Activated T-helper 1 cell treated with anti-CD3 and anti-CD28 coated beads, Interleukin-12 subunit alpha, Interleukin-12 subunit beta, Interleukin-2, Interleukin-4 antibody, amounts not matched to agents 30 ng/mL and 10 ng/mL and 1 ng/mL, durations not matched to agents 14 hours and 24 hours and 36 hours (primary cell): ENCODE measurements at places on chromosomes 12 and 14. TPM values are rescaled to one million over a fixed set of nuclear protein-coding genes. Genes with fewer than 3 reads are reported as not detected.

GRCh38 chr14:68377459-68377858 lies 415.4 kb downstream of the ZFP36L1 start:
- H3K4me3 ChIP-seq = no peak overlapping the region
- H3K27me3 ChIP-seq = no peaks in the 10 kb centered on the region
- no peak overlapping the region for H3K27ac ChIP-seq

GRCh38 chr12:91556909-91557308 lies 374.3 kb upstream of the DCN start:
- peaks cover 3% of the 10 kb centered on the region for H3K27me3 ChIP-seq
- no peak overlapping the region for H3K4me3 ChIP-seq
- no peak for DNase-seq
- H3K36me3 ChIP-seq = no peaks in the 10 kb centered on the region
- no peak overlapping the region for H3K27ac ChIP-seq

The STAC3 gene
- 3.1 and 4.2 TPM in 2 replicates for total RNA-seq

The PLBD1 gene
- not detected in 2 replicates for total RNA-seq

GRCh38 chr14:96861568-96862310 lies 64.6 kb downstream of the VRK1 start:
- peaks cover 25% of the 10 kb centered on the region for H3K36me3 ChIP-seq
- H3K27me3 ChIP-seq = no peaks in the 10 kb centered on the region
- no peak overlapping the region for H3K27ac ChIP-seq
- DNase-seq = no peak
- no peak overlapping the region for H3K4me3 ChIP-seq
- H3K4me1 ChIP-seq = no peaks in the 10 kb centered on the region

DNA sequence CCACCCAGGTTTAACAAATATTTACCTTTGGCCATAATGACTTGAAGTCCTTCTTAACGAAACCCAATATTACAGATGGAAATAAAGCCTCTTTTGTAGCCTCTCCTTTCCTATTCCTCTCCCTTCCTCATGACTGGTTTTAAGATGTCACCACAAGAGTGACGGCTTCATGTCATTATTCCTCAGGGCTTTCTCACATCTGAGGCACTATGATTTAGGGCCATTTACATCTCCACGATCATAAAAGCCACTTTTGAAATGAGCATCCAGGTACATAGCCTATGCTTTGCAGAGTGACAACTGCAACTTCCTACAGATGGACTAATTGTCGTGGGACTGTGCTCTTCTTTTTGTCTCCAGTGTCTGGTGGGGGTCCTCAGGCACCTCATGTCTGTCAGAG lies 32.3 kb upstream of the DACT1 start:
- no peaks in the 10 kb centered on the region for H3K36me3 ChIP-seq
- no peak for DNase-seq
- no peak overlapping the region for H3K4me3 ChIP-seq
- H3K27ac ChIP-seq = no peak overlapping the region

DNA sequence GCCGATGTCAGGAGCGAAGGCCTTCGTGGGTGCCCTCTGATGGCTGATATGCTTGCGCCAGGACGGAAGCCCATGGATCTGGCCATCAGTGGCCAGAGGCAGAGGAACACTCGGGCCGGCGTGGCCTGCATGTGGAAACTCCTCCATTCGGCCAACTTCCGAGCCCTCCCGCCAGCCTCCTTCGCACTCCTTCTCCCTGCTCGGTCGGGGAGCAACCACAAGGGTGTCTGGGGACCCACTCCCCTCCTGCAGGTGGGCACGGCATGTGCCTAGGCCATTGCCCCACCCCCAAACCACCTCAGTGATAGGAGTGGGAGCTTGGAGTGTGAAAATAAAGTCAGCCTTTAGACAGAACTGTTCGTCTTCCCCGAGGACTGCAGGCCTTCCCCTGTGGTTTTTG lies 231.3 kb downstream of the BCL11B start:
- no peak overlapping the region for H3K4me3 ChIP-seq
- H3K27ac ChIP-seq = no peak overlapping the region
- peaks cover 4% of the 10 kb centered on the region for H3K27me3 ChIP-seq
- no peaks in the 10 kb centered on the region for H3K4me1 ChIP-seq
- no peaks in the 10 kb centered on the region for H3K36me3 ChIP-seq
- DNase-seq = no peak

- no peaks in the 10 kb centered on the region for H3K27me3 ChIP-seq
- H3K4me3 ChIP-seq = no peak overlapping the region
- H3K36me3 ChIP-seq = peaks cover 43% of the 10 kb centered on the region
- DNase-seq = no peak
- peak overlapping the region; percentile 43 for H3K27ac ChIP-seq
These were observed 9.9 kb upstream of the GOLGA3 start for GRCh38 chr12:132838410-132839080.

The ACOT4 gene
- total RNA-seq = 1.1 and 1.9 TPM in 2 replicates

DNA sequence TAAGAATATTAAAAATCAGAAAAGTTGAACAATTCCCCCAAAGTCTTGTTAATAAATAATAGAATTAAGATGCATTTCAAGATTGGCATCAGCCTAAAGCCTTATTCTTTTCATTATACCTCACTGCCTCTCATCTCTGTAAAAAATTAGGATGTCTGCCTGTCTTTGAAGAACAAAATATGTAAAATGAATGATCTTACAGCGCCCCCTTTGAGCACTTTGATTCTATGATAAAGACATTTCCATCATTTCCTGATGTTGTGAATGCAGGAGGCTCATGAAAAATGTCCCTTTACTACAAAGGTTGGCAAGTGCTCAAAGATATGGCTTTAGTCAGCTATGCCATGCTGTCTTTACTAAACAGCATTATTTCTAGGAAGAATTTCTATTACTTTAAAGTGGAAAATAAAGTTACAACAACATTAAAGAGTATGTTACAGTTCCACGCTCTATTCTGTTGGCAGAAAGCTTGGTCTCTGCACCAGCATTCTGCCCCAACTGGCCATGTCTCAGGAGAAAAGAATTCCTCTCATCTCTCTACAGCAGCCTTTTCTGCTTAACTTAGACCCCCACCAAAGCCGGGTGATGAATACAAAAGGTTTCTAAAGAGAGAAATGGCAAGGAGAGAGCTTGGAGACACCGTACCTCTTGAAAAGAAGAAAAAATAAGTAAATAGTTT lies 95.1 kb downstream of the LLPH start:
- no peaks in the 10 kb centered on the region for H3K4me1 ChIP-seq
- H3K27me3 ChIP-seq = peaks cover 5% of the 10 kb centered on the region

GRCh38 chr14:75476274-75476995 lies 45.8 kb upstream of the BATF start:
- H3K36me3 ChIP-seq = no peaks in the 10 kb centered on the region
- H3K4me1 ChIP-seq = no peaks in the 10 kb centered on the region
- H3K27me3 ChIP-seq = peaks cover 17% of the 10 kb centered on the region
- DNase-seq = no peak

DNA sequence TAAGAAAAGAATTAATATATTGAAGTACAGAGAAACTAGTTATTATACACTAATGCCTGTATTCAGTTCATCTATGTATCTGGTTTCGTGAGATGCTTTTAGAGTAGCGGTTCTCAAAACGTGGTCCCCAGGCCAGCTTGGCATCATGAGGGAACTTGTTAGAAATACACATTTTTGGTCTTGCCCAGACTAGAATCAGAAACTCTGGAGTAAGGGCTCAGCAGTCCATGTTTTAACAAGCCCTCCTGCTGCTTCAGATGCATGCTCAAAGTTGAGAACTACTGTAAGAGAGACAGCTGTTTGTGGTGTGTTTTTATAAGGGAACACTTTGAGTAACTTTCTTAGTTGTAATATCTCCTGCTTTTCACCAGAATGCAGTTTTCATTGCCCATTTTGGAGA lies 18.1 kb downstream of the GPATCH2L start:
- no peak overlapping the region for H3K4me3 ChIP-seq
- H3K36me3 ChIP-seq = peaks cover 54% of the 10 kb centered on the region
- no peak for DNase-seq
- H3K27ac ChIP-seq = no peak overlapping the region
- no peaks in the 10 kb centered on the region for H3K4me1 ChIP-seq

The HCAR1 gene
- total RNA-seq = 7.6 and 8.6 TPM in 2 replicates

The MFAP5 gene
- not detected in 2 replicates for total RNA-seq

- H3K36me3 ChIP-seq = peaks cover 45% of the 10 kb centered on the region
- DNase-seq = no peak
- H3K4me3 ChIP-seq = no peak overlapping the region
- H3K27ac ChIP-seq = peak overlapping the region; percentile 45
These were observed 36.6 kb downstream of the SFSWAP start for GRCh38 chr12:131747276-131748177.

DNA sequence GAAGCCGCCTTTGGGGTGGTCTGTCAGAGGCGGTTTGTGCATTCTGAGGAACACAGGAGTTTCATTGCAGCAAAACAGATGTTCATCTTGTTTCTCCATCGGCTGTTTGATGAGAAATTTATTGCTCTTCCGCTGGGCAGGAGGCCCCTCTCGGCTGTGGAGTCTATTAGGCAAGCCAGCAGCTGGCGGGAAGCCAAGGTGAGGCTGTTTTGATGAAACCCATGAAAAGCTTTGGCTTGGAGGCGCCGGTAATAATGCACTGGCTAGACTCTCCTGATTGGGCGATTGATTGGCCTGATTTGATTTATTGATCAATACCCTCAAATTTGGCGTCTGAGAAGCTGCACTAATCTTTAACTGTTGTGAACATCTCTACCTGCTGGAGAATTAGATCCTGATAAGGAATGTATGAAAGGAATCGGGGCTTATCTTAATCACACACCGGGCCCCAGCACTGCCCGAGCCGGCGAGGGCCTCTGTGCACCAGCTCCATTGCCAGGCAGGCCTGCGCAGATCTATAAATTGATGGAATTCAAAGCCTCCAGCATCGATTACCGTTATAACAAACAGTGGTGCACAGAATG lies 187.7 kb downstream of the PHETA1 start:
- H3K27me3 ChIP-seq = peaks cover 19% of the 10 kb centered on the region
- no peaks in the 10 kb centered on the region for H3K36me3 ChIP-seq
- DNase-seq = no peak

DNA sequence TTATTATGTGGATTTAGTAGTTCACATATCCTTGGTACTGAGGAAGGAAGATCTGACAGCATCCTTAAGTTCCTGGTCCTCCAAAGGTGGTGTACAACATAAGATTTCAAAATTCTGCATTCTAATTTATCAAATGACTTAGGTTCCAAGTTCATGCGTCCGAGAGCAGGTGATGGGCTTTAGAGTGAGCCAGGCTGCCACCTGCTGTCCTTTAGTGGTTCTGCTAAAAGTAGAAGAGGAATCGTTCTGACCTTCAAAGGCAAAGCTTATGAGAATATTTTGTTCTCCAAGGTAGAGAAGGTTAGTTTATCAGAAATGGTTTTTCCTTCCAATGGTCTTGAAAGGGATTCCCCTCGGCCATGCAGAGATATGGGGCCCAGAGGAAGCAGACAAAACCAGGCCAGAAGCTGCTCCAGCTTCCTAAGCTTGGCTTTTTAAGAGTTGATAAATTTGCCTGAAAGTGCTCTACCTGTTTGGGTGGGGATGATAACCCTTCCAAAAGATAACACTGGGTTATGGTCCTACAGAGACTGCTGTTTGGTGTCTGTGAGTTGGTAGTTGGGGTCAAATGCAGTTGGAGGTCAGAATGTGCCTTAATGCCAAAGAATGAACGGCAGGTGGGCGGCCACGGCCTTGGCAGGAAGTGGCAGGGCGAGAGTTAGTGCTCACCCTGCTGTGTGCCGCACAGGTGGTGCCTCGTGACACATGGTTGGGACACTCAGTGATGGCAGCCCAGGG lies 29.1 kb upstream of the LRTM2 start:
- peaks cover 6% of the 10 kb centered on the region for H3K36me3 ChIP-seq
- peak; percentile 50 for DNase-seq
- H3K27ac ChIP-seq = no peak overlapping the region
- no peaks in the 10 kb centered on the region for H3K27me3 ChIP-seq

The KRT6A gene
- not detected in 2 replicates for total RNA-seq

DNA sequence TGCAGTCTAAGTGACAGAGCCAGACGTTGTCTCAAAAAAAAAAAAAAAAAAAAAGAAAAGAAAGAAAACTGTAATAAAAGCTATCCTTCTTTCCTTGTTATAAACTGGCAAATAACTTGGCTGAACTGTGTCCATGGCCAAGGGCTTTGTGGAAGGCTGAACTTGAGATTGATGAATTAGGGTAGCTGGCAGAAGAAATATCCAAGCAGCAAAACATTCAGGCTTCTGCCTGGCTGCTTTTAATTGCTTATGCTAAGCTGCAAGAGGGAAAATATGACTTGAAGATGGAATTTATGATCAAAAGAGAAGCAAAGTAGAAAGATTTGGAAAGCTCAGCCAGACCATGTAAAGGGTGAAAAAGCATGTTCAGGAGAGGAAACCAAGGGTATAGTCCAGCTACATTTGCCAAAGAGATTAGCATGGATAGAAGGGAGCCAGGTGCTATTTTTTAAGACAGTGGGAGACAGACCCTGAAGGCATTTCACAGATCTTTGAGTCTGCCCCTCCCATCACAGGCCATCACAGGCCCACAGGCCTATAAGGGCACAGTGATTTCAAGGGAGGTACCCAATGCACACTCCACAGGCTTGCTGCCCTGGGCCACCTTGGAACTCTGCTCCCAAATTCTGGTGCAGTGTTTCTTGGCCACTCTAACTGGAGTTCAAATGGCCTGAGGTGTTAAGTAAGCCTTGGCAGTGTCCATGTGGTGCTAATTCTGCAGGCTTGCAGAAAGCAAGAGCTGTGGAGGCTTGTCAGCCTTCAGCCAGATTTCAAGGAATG lies 226.0 kb downstream of the AEBP2 start:
- no peak overlapping the region for H3K27ac ChIP-seq
- DNase-seq = no peak
- H3K4me3 ChIP-seq = no peak overlapping the region
- H3K4me1 ChIP-seq = no peaks in the 10 kb centered on the region
- H3K27me3 ChIP-seq = peaks cover 10% of the 10 kb centered on the region

DNA sequence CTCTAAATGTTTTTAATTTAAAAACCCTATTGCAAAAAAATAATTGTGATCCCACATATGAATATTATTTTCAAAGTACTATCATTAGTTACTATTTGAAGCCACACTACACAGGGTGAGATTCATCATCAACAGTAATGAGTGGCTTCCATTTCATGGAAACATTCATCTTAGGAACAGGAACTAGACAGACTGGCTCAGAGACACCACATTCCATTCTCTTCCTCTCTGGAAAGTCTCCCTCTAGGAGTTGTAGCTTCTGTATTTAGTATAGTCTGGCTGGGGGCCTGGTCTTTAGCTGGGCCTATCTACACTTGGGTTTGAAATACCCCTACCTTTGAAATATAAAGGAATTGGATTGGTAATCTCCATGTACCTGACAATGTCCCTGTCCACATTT lies 6.2 kb upstream of the VDR start:
- H3K4me1 ChIP-seq = peaks cover 7% of the 10 kb centered on the region
- H3K36me3 ChIP-seq = peaks cover 2% of the 10 kb centered on the region
- H3K4me3 ChIP-seq = no peak overlapping the region
- H3K27ac ChIP-seq = no peak overlapping the region
- no peak for DNase-seq

DNA sequence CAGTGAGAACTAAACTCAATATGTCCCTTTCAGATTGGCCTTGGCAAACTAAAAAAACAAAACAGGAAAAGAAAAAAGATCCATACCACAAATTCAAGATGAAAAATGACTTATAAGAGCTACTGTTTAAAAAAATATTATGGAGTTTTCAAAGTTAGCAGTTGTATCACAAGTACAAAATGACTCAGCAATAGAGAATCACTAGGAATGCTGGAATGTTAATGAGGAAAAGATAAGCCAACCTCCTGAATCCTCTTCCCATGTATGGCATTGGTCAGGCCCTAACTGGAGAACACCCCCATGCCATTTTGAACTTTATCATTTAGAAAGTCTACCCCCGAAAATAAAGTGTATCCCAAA lies 62.2 kb downstream of the PPP1R36 start:
- H3K36me3 ChIP-seq = no peaks in the 10 kb centered on the region
- H3K27me3 ChIP-seq = peaks cover 7% of the 10 kb centered on the region
- no peak overlapping the region for H3K4me3 ChIP-seq
- H3K27ac ChIP-seq = no peak overlapping the region
- no peak for DNase-seq
- H3K4me1 ChIP-seq = no peaks in the 10 kb centered on the region
